ENCODE measurements at places on chromosomes 2 and 18.

GRCh38 chr2:149787206-149787605 lies 199.6 kb upstream of the MMADHC start:
- no peak overlapping the region for H3K4me3 ChIP-seq
- no peak overlapping the region for H3K27ac ChIP-seq
- no peak for DNase-seq
- H3K27me3 ChIP-seq, result no peaks in the 10 kb centered on the region

DNA sequence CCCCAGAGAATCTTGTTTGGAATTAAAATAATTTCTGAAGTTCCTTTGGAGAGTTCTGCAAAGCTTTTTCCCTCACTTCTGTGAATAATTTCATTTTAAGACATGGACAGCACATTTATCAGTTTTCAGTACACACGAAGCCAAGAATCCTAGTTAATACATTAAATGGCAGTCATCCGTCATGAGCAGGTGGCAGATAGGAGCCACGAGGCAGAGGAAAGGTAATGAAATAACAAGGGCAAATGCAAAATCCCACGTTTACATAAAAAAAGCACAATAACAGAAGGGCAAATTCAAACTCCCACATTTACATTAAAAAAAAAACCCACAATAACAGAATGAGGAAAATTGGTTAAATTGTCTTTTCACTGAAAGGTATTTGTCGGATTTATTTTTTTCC lies 25.9 kb upstream of the SNTG2 start:
- no peak overlapping the region for H3K27ac ChIP-seq
- no peaks in the 10 kb centered on the region for H3K4me1 ChIP-seq
- DNase-seq, result no peak
- no peaks in the 10 kb centered on the region for H3K27me3 ChIP-seq
- H3K36me3 ChIP-seq, result no peaks in the 10 kb centered on the region
- no peak overlapping the region for H3K4me3 ChIP-seq

GRCh38 chr18:78809845-78810244 lies 169.8 kb upstream of the SALL3 start:
- no peak for DNase-seq
- H3K27ac ChIP-seq, result no peak overlapping the region
- H3K4me1 ChIP-seq, result no peaks in the 10 kb centered on the region
- H3K4me3 ChIP-seq, result no peak overlapping the region
- H3K27me3 ChIP-seq, result no peaks in the 10 kb centered on the region

DNA sequence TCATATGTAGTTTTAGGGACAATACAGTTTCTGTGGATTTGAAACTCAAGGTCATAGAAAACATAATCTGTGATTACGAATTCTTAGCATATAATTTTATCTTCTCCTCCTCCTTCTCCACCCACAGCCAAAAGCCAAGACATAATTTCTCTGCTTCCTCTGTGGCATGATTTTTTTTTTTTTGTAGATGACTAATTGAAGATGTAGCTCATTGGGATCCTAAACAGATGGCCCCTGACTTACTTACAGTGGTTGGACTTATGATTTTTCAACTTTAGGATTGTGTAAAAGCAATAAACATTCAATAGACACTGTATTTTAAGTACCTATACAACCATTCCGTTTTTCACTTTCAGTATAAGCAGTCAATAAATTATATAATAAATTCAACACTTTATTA lies 42.3 kb downstream of the FSIP2 start:
- no peaks in the 10 kb centered on the region for H3K36me3 ChIP-seq
- H3K4me1 ChIP-seq, result no peaks in the 10 kb centered on the region
- no peak for DNase-seq
- H3K4me3 ChIP-seq, result no peak overlapping the region

- no peaks in the 10 kb centered on the region for H3K27me3 ChIP-seq
- H3K36me3 ChIP-seq, result peaks cover 34% of the 10 kb centered on the region
- no peak overlapping the region for H3K4me3 ChIP-seq
These were observed 50.6 kb downstream of the MSH6 start for GRCh38 chr2:47833516-47833968.

GRCh38 chr2:63648632-63649031 lies 59.9 kb downstream of the MDH1 start:
- no peak overlapping the region for H3K4me3 ChIP-seq
- DNase-seq, result no peak

DNA sequence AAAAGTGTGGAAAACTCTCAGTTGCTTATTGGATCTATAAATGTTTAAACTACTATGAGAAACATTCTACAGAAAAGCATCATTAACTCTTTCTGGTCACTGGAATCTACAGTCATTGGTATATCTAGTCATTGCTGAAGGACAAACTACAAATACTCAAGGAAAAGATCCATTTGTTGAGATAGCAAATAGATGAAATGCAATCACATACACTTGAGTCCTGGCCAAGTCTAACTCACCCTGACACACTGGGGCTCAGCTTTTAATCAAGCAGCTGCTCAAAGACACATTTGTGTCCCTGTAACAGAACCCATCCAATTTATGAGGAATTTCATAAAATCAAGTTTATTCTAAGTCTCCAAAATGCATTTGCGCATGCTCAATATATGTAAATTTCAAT lies 68.7 kb downstream of the CDH2 start:
- no peaks in the 10 kb centered on the region for H3K27me3 ChIP-seq
- H3K4me1 ChIP-seq, result peaks cover 17% of the 10 kb centered on the region
- H3K4me3 ChIP-seq, result no peak overlapping the region
- no peak for DNase-seq

DNA sequence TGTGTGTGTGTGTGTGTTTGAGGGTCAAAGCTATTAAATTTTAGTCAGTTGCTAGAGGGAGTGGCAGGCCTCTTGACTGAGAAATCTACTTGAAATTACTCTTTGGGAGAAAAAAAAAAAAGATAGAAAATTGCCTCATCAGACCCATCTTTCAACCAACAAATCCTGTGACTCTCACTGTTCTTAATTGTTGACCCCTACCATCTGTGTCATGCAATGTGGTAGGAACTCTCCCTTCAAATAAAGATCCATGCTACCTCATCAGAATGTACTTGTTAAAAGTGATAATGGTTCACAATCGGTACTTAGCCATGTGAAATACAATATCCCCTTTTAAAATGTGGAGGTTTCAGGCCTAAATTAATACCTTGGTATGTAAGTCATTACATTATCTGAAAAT lies 670.8 kb upstream of the FANCL start:
- DNase-seq, result no peak
- no peaks in the 10 kb centered on the region for H3K36me3 ChIP-seq
- H3K27ac ChIP-seq, result no peak overlapping the region
- H3K4me3 ChIP-seq, result no peak overlapping the region
- no peaks in the 10 kb centered on the region for H3K27me3 ChIP-seq
- H3K4me1 ChIP-seq, result peaks cover 2% of the 10 kb centered on the region

- H3K27me3 ChIP-seq, result no peaks in the 10 kb centered on the region
- H3K4me3 ChIP-seq, result no peak overlapping the region
- no peaks in the 10 kb centered on the region for H3K36me3 ChIP-seq
- H3K4me1 ChIP-seq, result no peaks in the 10 kb centered on the region
- DNase-seq, result no peak
These were observed 3.8 kb upstream of the ALS2 start for GRCh38 chr2:201784563-201784962.

DNA sequence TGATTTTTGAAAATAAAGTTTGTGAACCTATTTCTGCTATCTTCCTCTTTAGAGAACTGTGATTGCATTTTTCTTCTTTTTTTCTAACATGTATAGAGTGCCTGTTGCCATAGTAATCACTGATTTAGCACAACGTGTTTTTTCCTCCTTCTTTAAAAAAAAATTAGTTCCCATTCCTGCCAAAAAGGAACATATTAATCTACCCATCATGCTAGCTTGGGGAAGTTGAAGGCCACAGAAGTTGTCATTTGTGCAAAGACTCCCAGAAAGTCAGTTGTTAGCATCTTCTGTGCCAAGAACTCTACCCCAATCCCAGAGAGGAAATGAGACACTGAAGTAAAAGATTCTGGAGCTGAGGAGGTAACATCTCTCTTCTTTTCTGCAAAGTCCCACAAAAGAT lies 57.3 kb downstream of the SLC8A1 start:
- H3K27ac ChIP-seq, result no peak overlapping the region
- peaks cover 4% of the 10 kb centered on the region for H3K4me1 ChIP-seq
- no peak overlapping the region for H3K4me3 ChIP-seq
- no peak for DNase-seq

DNA sequence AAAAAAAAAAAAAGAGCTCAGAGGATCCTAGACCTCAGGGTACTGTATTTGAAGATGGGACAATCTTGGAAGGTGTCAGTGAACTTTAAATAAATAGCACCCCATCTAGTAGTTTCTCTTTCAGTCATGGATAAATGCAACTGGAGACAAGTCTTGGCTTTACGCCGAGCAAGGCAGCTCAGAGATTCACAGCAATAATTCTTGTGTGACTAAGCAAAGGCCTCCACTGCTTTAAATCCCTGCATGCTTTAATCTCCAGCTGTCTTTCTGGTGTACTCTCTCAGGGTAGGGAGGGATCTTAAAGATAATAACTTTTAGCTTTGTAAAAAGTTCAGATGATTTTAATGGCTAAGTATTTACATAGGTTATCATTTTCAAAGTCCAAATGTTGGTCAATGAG lies 36.3 kb downstream of the NRXN1 start:
- H3K36me3 ChIP-seq, result no peaks in the 10 kb centered on the region
- H3K27me3 ChIP-seq, result no peaks in the 10 kb centered on the region
- no peaks in the 10 kb centered on the region for H3K4me1 ChIP-seq
- peak; percentile 80 for DNase-seq
- no peak overlapping the region for H3K27ac ChIP-seq

DNA sequence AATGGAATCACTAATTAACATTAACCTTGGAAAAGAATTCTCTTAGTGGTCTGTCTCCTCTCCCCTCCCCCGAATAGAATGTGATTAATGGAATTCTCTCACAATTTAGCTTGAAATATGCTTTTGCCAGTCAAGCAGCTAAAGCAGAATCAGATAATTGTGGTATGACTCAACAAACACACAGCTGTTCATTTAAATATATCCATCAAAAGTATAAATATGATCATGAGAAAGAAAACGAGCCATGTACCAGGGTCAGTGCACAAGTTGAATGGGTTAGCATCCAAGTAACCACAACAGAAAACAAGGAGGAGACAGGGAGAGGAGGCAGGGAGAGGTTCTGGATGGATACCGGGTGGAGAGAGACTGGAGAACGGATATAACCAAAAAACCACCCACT lies 66.9 kb downstream of the ACVR1 start:
- peaks cover 5% of the 10 kb centered on the region for H3K36me3 ChIP-seq
- peaks cover 5% of the 10 kb centered on the region for H3K4me1 ChIP-seq
- H3K27ac ChIP-seq, result no peak overlapping the region
- H3K27me3 ChIP-seq, result no peaks in the 10 kb centered on the region
- DNase-seq, result peak; percentile 71

GRCh38 chr18:46071653-46072375 lies at the start of gene PSTPIP2:
Gene PSTPIP2 (minus strand): TSS chr18:46072260. CDS start chr18:46072188, 72 bp downstream.
- peak within 1 kb of the TSS; percentile 9 for H3K27ac ChIP-seq
- peak within 1 kb of the TSS; percentile 79 for H3K4me3 ChIP-seq
- DNase-seq, result peak; percentile 54
- no peaks in the 10 kb centered on the region for H3K27me3 ChIP-seq

DNA sequence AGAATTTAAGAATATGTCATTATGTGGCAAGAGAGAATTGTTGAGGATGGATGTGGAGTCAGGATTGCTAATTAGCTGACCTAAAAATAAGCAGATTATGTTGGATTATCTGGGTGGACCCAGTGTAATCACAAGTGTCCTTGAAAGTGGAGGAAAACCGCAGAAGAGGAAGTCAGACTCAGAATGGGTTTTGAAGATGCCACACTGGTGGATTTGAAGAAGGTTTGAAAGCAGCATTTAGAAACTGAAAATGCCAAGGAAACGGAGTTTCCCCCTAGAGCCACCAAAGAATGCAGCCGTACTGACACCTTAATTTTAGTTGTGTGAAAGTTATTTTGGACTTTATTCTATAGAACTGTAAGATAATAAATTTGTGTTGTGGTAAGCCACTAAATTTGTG lies 41.6 kb upstream of the DPP10 start:
- no peak for DNase-seq
- no peaks in the 10 kb centered on the region for H3K27me3 ChIP-seq
- H3K4me1 ChIP-seq, result no peaks in the 10 kb centered on the region
- H3K27ac ChIP-seq, result no peak overlapping the region

DNA sequence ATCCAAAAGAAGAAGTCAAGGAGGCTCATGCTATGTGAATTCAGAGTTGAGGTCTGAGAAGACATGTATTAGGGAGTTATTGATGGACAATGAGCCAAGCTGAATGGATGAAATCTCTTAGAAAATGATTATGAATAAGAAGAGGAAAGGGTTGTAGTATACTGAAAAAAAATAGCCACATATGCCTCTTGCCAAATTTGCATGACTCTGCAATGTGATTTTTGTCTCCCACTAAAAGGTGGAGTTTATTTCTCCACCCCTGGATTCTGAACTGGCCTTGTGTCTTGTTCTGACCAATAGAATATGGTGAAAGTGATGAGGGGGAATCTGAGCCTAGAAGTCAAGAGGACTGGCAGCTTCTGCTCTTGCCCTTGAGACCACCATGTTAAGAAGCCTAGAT lies 8.6 kb upstream of the ERICH2 start:
- no peak for DNase-seq
- no peak overlapping the region for H3K27ac ChIP-seq
- H3K36me3 ChIP-seq, result no peaks in the 10 kb centered on the region

DNA sequence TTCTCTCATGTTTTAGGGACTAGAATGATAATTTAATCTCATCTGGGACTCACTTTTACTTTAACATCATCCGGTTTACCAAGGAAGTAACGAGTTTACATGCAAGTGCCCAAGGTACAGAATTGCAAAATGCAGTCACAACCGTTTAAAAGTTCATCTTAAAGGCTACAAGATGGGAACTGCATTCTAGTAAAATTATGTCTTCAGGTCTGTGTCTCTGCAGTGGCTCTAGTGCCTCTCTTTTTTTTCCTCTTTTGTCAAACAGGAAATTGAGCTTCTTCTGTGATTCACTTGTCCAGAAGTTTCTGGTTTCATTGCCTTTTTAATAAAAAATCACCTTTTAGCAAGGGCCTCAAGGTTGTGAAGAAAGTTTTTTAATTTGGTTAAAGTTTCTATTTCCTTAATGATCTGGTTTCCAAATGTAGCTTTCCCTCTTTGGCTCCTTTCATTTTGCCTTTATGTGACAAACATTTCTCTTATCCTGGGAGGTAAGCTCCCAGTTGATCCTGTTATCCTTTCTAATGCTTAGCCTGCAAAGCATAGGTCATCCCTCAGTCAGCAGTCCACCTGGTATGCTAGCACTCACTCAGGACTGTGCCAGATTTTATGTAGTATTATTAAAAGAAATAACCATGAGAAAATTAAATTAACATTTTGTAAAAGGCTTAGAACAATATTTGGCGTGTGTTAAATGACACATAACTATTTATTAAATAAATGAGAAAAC lies 2.4 kb downstream of the GLS start:
- H3K4me3 ChIP-seq, result peak overlapping the region; percentile 66
- no peaks in the 10 kb centered on the region for H3K27me3 ChIP-seq
- H3K4me1 ChIP-seq, result peaks cover 3% of the 10 kb centered on the region
- no peak for DNase-seq
- H3K27ac ChIP-seq, result peak overlapping the region; percentile 74
- H3K36me3 ChIP-seq, result no peaks in the 10 kb centered on the region

DNA sequence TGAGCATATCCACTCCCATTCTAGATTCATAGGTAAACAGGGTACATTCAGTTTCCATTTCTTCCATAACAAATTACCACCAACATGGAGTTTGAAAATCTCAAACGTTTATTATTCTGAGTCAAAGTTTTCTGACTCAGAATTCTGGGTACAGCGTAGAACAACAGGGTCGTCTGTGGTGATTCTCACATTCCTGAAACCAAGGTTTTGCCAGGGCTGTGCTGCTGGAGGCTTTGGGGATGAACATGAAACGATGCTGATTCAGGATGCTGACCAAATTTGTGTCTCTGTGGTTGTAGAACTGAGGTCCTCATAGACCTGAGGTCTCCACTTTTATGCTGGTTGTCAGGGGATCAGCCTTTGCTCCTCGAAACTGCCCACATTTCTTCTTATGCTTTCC lies 255.7 kb downstream of the DSEL start:
- H3K27me3 ChIP-seq, result no peaks in the 10 kb centered on the region
- H3K27ac ChIP-seq, result no peak overlapping the region
- H3K4me3 ChIP-seq, result no peak overlapping the region
- DNase-seq, result peak; percentile 29
- H3K4me1 ChIP-seq, result peaks cover 11% of the 10 kb centered on the region

Data from IMR-90 (cell line).